Stomach (tissue), 19 donors: ENCODE measurements at places on chromosomes 5 and 9. TPM values are rescaled to one million over a fixed set of nuclear protein-coding genes. Genes with fewer than 3 reads are reported as not detected.

DNA sequence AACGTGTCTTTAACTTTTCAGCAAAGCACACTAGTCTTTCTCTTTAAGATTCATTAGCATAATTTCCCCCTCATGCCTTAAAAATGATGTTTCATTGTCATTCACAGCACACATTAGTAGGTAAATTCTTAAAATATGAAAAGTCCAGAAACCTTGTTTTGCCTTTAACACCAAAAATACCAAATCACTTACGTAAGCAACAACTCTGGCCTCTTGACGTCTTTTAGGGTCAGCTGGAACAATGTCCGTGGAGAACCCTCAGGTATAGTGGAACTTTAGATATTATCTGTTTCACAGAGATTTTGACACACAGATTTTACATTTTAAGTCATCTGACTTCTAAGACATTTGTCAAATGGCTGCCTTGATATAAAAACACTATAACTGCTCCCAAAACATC is 30.9 kb downstream of the LNPEP start:
- no peak overlapping the region for H3K4me3 ChIP-seq
- no peaks in the 10 kb centered on the region for H3K36me3 ChIP-seq
- no peaks in the 10 kb centered on the region for H3K27me3 ChIP-seq
- DNase-seq, result no peak
- no peak overlapping the region for H3K27ac ChIP-seq
- H3K4me1 ChIP-seq, result peaks cover 10% of the 10 kb centered on the region

Gene DRD1
- not detected for total RNA-seq

GRCh38 chr9:137482094-137482781 is 23.1 kb upstream of the NSMF start:
- H3K4me1 ChIP-seq, result no peaks in the 10 kb centered on the region
- no peak overlapping the region for H3K27ac ChIP-seq
- H3K4me3 ChIP-seq, result no peak overlapping the region
- H3K36me3 ChIP-seq, result no peaks in the 10 kb centered on the region
- peak; percentile 51 for DNase-seq

DNA sequence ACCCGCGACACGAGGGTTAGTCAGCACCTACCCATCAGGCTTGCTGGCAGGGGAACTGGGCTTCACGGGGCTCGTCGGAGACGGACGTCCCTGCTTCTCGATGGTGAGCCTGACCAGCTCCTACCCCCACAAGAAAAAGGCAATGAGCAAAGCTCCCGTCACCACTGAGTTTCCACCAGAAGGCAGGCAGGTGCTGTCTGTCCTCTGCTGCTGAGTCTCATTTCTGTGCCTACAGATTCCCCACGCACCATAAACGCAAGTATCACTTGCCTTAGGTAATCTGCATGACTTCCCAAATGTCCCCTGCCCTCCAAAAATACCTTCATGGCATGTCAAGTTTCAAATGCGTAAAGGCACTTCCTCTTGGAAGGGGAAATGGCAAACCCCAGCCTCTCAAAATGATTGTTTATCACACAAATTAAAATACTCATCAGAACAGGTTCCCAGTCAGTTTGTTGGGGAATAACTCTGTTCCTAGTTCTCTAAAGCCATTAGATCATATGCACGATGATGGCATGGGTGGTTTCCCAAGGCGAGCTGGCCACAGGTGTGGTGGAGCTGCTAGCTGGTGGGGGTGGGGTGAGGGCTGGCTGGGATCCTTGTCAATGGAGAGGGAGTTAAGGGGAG is 85.0 kb downstream of the PRRT1B start:
- H3K36me3 ChIP-seq, result peaks cover 34% of the 10 kb centered on the region
- H3K4me1 ChIP-seq, result peaks cover 8% of the 10 kb centered on the region
- H3K4me3 ChIP-seq, result no peak overlapping the region

Gene GALNT12
- 60.3 TPM for total RNA-seq

DNA sequence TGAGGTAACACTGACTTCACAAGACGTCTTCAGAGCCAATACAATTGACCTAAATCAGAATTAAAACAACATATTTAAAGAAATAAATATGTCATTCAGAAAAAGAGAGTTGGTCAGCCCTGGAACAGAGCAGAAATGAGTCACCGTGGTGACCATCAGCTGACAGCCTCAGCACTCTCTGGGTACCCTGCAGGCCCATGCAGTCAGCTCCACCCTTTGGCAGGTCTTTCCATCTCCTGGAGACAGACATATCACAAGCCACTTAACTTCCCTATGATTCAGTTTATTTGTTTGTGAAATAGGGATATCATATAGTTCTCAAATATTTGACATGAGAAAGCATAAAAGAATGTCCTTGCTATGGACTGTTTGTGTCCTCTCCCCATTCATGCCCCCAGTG is 151.6 kb upstream of the MEF2C start:
- no peaks in the 10 kb centered on the region for H3K36me3 ChIP-seq
- no peaks in the 10 kb centered on the region for H3K4me1 ChIP-seq
- H3K27ac ChIP-seq, result no peak overlapping the region
- H3K4me3 ChIP-seq, result no peak overlapping the region
- H3K27me3 ChIP-seq, result no peaks in the 10 kb centered on the region
- DNase-seq, result no peak

DNA sequence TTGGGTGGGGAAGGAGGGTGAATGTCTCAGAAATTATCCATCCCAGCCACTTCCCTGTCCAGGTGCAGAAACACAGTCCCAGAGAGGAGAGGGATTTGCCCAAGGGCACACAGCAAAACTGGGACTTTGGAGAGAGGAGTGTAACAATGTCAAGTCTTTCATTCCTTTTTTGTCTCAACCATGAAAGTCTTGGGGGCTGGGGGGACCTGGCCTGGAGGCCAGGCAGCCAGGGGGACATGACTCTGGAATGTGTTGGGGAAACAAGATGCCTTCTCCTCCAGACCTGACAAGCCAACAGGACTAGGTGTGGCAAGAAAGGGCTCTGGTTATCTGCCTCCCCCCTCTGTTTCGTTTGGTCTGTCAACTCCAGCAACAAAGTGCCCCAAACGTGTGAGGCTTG is 13.9 kb upstream of the HAND1 start:
- no peaks in the 10 kb centered on the region for H3K36me3 ChIP-seq
- no peak overlapping the region for H3K27ac ChIP-seq
- no peak overlapping the region for H3K4me3 ChIP-seq
- H3K27me3 ChIP-seq, result peaks cover 41% of the 10 kb centered on the region

- H3K27me3 ChIP-seq, result no peaks in the 10 kb centered on the region
- no peaks in the 10 kb centered on the region for H3K4me1 ChIP-seq
- H3K36me3 ChIP-seq, result no peaks in the 10 kb centered on the region
Observed at GRCh38 chr5:37989884-37990283, 150.0 kb upstream of the GDNF start.

DNA sequence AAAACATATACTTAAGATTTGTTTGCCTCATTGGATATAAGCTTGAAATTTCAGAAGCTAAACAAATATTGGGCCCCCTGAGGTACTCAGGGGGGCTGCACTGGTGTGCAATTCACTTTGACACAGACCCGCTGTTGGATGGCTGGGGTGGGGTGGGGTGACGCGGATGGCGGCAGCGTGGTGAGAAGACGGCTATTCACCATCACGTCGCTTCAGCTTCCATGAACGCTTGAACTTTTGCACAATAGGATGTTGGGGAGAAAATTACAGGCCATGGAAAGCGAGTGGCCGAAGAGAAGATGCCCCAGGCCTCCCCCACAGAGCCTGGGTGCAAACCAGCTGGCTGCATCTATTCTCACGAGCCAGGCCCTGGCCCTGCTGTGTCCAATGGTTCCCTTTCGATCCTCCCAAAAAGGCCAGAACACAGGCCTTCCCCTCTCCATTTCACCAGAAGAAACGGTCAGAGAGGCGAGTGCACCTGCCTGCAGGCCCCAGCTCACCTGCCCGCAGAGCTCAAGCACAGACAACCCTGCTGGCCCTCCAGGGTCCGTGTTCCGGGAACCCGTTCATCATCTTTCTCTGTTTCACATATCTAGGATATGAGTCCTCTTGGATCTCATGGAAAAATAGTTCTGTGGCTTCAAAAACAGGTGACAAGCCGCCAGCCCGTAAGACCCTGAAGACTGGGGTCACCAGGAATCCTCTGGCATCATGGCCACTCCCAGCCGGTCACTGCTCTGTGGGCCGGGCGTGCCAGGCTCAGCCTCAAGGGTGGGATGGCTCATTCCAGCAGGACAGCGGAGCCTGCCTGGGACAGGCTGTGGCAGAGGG is 46.8 kb upstream of the SARDH start:
- H3K4me1 ChIP-seq, result peaks cover 8% of the 10 kb centered on the region
- H3K36me3 ChIP-seq, result peaks cover 19% of the 10 kb centered on the region
- H3K4me3 ChIP-seq, result no peak overlapping the region
- no peak overlapping the region for H3K27ac ChIP-seq

Gene LRRC26
- total RNA-seq, result 2.6 TPM

Gene PCDHA1
- total RNA-seq, result not detected
